ENCODE measurements at places on chromosomes 5 and 9. TPM values are rescaled to one million over a fixed set of nuclear protein-coding genes. Genes with fewer than 3 reads are reported as not detected.

The TYRP1 gene
- total RNA-seq: not detected

The PPIC gene
- total RNA-seq: 5.7 TPM

The IL9 gene
- total RNA-seq: not detected

The WDR55 gene
- 31.5 TPM for total RNA-seq

The PLAC8L1 gene
- 2.2 TPM for total RNA-seq

The IL5 gene
- not detected for total RNA-seq

The NEUROG1 gene
- 222 TPM for total RNA-seq

The ELOVL7 gene
- total RNA-seq: 0.59 TPM

The QRFP gene
- not detected for total RNA-seq

The PTBP3 gene
- 48.6 TPM for total RNA-seq

The CCDC152 gene
- total RNA-seq: 13.4 TPM

The C9orf153 gene
- total RNA-seq: 0.27 TPM

The GAS1 gene
- 6.1 TPM for total RNA-seq

GRCh38 chr5:168342151-168342825, 50.8 kb downstream of the WWC1 start:
- no peak for DNase-seq

DNA sequence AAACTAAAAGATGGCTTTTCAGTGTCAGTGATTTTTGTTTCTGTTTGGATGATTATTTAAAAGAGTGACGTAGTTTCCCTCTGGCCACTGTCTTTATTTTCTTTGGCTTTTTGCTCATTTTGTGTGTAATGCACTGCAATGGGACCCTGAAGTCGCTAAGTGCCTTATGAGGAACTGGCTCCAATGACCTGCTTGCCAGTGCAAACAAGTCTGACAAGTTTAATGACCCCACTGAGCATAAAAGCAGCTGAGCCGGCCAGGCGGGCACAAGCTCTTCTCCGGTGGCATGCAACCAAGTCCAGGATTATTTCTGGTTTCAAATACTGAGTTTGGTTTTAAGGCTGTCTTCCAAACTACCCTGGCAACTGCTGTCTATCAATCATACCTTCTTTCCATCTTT, 15.6 kb upstream of the GNA14 start:
- no peak for DNase-seq

DNA sequence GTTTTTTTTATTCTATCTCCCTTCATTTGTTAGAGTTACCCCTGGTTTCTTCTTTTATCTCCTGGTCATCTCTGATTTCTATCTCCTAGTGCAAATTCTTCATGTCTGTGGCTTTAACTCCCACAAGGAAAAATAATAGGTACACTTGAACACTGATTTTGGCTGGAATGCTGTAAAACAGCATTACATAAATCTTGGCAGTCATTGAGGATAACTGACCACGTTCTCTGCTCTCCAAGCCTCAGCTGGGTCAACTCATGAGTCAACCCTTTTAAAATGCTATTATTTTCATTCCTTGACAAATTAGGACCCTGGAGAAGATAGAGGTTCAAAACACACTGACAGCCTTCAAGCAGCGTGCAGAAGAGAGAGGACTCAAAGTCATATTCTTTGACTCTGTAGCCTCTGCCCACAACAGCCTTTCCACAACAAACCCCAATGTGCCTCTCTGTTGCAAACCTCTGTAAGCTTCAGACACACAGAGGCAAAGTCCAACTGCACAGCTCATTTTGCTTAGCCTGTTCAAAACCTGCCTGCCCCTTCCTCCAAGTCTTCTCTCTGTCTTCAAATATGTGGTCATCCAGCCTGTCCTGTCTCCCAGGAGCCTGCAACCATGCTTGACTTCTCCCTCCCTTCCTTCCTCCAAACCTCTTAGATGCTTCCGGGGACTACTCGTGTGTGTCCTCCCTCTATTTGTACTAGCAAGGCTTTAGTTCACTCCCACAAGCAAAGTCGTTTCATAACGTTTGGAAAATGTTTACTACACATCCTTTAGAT, 398.4 kb downstream of the MED10 start:
- no peak for DNase-seq

DNA sequence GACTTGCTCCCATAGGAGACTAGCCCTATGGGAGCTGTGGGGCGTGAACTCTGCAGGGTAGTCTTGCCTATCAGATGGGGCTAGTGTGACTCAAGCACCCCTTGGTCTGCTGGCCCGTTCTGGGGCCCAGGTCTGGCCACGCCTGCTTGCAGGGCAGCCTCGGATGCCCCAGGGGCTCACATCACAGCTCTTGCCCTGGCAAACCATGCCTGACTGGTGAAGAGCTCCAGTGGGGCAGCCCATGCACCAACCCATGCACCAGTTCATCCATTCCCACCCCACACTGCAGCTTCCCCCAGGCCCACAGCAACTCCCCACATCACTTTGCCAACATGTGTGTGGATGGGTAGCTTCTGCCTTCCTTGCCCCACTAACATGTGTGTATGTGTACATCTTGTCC, 93.9 kb upstream of the PRLR start:
- DNase-seq: no peak

- DNase-seq: no peak
Measured at GRCh38 chr5:54651482-54652076, 134.0 kb downstream of the SNX18 start.

GRCh38 chr9:127223810-127224177, 40.8 kb upstream of the GARNL3 start:
- no peak for DNase-seq

GRCh38 chr5:139014726-139015125, 139.6 kb upstream of the LRRTM2 start:
- no peak for DNase-seq

- no peak for DNase-seq
Measured at GRCh38 chr5:37881359-37881758, 41.5 kb upstream of the GDNF start.

DNA sequence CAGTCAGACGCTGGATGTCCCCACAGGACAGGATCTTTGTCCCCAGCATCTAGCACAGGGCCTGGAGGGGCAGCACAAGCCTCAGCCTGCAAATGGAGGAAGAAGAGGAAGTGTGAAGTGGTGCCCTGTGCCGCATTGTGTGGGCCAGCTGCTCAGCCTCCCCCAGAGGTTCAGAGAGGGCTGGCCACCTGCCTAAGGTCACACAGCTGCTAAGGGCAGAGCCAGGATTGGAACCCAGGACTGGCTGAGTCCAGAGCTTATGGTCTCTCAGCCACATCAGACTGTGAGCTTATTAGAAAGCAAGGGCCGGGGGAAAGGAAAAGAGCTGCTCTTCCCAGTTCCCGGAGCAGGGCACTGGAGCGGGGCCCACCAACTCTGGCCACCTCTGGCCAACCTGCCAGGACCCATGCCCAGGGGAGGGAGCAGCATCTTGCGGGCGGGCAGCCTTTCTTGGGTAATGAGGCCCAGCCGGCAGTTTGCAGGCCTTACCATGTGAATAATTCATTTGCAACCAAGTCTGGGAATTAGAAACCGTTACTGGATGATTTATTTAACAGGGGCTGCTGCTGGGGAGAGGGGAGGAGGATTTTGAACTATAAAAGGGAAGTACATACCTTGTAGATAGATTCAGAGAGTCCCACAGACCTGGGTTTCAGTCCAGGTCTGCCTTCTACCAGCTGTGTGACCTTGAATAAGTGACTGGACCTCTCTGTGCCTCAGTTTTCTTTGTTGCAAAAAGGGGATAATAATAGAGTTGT, 11.6 kb upstream of the CRB2 start:
- no peak for DNase-seq

GRCh38 chr9:35537913-35538312, 48.0 kb downstream of the RUSC2 start:
- peak; percentile 74 for DNase-seq

DNA sequence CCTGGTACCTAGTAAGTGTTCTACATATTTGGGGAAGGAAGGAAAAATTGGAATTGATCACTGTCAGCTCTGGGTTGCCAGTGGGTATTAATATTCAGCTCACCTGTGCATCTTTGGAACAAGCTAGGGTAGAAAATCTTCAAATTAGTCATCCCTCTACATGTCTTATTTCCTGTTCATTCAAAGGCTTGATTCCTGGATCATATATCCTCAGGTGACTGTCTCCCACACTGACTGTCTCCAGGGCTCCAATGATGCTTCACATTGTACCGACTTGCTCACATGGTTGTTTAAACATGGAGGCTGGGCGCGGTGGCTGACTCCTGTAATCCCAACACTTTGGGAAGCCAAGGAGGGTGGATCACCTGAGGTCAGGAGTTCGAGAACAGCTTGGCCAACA, 11.6 kb upstream of the SUSD1 start:
- no peak for DNase-seq

GRCh38 chr9:69086769-69087168, 51.2 kb downstream of the FXN start:
- no peak for DNase-seq

DNA sequence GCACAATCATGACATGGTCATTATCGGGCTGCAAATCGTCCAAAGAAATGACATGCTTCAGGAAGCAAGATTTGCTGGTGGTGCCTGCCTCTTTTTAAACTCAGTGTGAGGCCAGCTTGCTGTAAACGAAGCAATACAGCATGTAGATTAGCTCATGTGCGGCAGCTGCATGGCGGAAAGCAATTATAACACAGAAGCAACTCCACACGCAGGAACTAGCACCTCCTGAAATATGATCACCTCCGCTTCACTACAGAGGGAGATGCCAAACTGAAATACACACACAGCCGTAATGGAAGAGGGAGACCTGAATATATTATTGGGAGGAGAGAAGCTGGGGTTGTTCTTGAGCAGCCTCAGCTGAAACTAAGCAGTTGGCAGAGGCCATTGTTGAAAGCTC, 312.5 kb downstream of the PSAT1 start:
- no peak for DNase-seq

DNA sequence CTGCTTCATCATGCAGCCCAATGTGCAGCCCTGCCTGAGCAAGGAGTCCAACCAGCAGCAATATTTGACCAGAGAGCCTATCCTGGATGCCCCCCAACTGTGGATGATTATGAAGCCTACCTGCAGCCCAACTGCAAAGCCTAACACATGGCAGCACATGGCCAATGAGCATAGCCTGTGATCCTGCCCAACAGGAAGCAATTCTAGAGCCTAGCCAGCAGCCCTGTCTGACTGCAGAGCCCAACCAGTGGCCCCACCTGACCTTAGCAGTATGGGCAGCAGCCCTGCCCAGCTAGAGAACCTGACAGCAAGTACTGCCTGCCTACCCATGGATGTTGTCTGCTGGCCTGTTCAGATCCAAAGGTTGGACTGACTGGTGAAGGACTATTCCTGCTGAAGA, 97.3 kb upstream of the SH3GL2 start:
- DNase-seq: no peak

- no peak for DNase-seq
Measured at GRCh38 chr5:78696637-78697036, 48.1 kb upstream of the LHFPL2 start.

DNA sequence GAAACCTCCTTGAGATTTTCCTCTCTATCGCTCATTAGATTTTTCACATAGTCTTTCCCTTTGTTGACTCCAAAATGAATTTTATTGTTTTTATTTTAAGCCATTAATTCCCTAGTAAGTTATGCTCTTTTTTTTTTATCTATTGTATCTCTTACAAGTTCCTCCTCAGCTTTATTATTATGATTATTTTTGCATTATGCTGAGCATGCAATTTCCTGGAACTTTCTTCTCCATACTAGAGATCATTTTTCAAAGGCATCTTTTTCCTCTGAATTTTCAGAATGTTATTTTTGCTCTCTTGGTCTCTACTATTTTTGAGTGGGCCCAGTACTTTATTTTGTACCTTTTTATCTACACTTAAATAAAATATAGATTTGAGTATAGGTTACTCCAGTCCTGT, 376.6 kb upstream of the SEMA6A start:
- no peak for DNase-seq

DNA sequence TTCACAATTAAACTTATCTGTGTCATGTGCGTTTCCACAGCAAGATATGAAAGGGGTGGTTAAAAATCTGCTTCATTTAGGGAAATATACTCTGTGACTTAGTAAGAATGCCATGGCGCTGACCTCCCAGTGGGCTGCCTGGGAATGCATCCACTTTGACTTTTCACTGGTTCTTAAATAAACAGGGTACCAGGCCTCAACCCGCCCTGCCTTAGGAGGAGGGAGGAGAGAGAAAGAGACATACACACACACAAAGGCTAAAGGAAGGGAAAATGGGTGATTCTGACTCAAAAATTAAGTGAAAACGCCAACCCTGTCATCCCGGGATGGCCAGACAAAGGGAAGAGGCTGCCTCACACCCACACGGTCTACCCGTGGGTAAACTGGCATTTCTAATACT, 122.1 kb downstream of the EBF1 start:
- no peak for DNase-seq

GRCh38 chr5:130712324-130712723, 452.7 kb downstream of the HINT1 start:
- no peak for DNase-seq

DNA sequence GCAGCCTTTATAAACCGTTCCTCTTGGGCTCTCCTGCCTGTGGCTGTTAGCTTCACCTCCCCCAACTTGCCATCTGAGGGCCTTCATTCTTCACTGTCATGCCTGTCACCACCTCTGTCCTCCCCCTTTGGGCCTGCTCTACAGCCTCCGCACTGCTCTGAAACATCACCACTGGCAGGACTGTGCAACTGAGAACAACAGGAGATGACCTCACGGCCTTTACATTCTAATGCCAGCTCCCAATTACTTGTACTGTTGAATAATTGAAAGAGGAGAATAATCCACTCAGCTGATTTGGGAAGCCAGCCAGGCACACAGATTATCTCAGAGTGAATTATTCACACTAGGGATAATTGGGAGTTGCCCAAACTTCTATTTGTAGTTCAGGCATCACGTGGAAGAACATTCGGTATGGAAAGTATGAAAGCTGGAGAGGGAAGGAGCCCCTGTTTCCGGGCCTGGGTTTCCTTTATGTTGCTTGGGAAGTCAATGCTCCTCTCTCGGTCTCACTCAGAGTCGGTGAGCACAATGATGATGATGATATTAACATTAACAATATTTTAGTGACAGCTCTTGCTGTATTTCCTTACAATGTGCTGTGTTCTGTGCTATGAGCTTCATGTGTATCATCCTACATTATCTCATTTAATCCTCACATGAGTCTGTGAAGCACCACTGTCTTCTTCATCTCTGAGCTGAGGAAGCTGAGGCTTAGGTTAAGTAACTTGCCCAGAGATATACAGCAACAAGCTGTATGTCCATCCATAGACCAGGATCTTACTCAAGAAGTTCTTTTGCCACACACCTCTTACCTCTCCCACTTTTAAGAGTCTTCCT, 99.3 kb upstream of the LRRTM2 start:
- no peak for DNase-seq

GRCh38 chr5:86797677-86798076, 179.9 kb downstream of the COX7C start:
- DNase-seq: no peak

DNA sequence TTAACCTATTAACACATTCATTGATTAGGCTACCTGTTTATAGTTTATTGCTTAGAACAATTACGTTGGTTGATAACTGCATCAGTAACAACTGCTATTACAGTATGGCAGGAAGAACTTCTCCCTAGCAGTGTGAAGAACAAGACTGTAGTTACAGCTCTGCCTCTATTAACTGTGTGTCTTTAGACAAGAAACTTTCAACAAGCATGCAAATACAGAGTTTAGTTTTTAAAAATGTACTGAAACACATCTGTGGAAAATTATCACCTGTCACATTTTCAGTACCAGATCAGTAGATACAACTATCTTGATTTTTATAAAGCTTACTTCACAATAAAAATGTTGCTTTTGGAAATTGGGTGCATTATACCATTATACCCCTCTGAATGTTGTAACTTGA, 22.2 kb downstream of the ELL2 start:
- DNase-seq: no peak

GRCh38 chr5:102583276-102584124, 84.7 kb upstream of the SLCO6A1 start:
- no peak for DNase-seq
